ENCODE measurements at places on chromosomes 13 and 19.

- peak; percentile 69 for DNase-seq
Measured at GRCh38 chr19:10935371-10936059, 6.9 kb downstream of the TIMM29 start.

GRCh38 chr19:48970923-48971395 lies 5.8 kb downstream of the FTL start:
- peak; percentile 88 for DNase-seq

- DNase-seq: no peak
Measured at GRCh38 chr13:114100446-114101357, 31.7 kb downstream of the RASA3 start.

DNA sequence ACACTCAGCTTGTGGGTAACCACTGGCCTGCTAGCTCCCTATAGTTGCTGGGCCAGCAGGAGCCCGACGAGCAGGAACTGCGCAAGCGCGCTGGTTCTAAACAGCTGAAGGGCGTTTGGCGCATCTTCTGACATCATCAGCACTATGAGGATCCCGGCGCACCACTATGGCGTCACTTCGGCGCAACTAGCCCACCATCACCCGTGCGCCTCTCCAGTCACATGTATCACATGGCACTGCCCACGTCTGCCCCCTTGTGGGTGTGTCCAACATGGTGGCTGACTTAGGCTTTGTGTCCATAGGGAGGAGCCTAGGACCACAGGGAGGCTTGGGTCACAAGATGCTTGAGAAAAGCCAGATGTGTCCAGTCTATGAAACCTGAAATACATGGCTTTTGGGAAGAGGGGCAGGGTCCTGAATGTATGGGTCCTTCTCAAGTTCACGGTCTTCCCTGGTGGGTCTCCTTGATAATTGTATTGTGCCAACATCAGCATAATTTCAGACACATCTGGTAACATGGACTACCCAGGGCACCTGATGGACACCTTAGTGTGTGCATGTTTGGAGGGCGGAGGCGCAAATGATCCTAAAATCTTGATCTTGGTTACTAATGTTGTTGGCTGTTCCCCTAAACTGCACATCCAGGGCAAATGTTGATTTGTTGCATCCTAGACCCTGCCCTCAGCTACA lies 18.0 kb downstream of the KLK4 start:
- peak; percentile 31 for DNase-seq

GRCh38 chr13:23516190-23516589 lies 54.0 kb upstream of the TNFRSF19 start:
- DNase-seq: peak; percentile 14

GRCh38 chr19:2612619-2613249 lies 89.8 kb downstream of the GNG7 start:
- DNase-seq: no peak

DNA sequence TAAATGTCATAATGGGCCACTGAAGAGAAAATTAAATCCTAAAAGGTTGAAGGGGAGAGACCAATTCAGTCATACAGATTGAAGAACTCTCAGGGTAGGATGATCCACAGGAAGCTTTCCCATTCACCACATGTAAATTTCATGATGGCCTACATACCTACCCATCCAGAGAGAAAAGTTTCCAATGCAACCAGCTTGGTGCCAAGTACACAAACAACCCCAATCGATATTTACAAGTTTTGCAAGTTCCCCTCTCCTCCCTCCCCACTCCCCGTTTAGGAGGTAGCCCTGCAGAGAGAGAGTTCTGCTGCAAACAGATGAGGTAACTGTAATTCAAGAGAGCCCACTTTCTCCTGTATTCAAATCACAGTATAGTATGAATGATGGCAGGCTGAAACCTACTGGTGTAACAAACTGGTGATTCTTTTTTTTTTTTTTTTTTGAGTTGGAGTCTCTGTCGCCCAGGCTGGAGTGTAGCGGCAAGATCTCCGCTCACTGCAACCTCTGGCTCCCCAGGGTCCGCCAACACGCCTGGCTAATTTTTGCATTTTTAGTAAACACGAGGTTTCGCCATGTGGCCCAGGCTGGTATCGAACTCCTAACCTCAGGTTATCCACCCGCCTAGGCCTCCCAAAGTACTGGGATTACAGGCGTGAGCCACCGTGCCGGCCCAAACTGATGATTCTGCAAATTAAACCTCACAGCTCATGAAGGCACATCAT lies 14.4 kb downstream of the FOXO1 start:
- DNase-seq: no peak

GRCh38 chr19:55640043-55640576 lies 692 bp upstream of the ZNF580 start:
- DNase-seq: peak; percentile 77

GRCh38 chr13:46097015-46097414 lies 7.8 kb downstream of the CPB2 start:
- DNase-seq: no peak

DNA sequence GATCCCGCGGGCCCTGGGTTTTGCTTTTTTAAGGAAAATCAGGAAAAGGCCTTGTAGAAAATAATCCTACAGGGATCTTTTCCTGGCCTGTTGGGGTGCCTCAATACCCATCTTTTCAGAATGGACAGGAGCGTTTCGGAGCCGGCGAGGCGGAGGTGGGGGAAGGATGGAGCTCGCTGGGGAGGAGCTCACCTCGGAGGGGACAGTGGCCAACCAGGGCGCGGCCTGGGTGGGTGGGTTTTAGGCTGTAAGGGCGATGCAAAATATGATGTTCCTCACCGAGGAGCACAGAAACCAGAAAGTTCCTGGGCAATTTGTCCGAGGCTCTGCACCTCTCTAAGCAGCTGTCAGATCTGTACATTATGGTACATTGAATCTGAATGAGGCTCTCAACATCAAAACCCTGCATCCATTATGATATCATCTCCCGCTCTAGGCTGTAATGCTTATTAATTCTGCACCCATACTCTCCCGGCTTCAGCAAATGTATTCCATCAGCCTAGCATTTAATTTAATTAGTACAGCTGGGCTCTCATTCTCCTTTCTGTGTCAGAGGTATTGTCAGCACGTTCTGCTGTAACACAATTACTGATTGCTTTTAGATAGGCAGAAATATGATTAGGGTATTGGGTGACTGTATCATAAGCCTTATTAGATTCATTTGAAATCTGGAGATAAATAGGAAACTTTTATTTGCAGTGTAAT lies 90.3 kb upstream of the SOX1 start:
- DNase-seq: no peak

GRCh38 chr19:33460221-33460908 lies 61.2 kb downstream of the PEPD start:
- no peak for DNase-seq

GRCh38 chr19:12272980-12273901 lies 21.4 kb downstream of the ZNF44 start:
- DNase-seq: no peak

DNA sequence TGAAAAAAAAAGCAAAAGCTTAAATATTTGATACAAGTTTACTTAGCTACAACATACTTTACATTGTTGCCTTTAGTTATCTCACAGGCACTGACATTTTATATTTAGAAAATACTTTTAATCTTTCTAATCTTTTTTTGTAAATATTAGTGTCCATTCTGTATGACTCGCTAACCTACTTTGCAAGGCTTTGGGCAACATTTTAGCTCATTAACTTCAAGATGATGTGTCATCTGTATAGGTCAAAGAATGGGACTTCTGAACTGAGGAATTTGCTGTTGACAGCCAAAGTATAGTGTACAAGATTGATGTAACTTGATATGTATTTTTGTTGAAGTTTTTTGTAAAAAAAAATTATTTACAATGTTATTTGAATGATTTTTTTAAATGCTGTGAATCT lies 2.7 kb upstream of the C1QTNF9 start:
- DNase-seq: no peak

- DNase-seq: no peak
Measured at GRCh38 chr13:102172406-102172805, 229.4 kb downstream of the FGF14 start.

- peak; percentile 34 for DNase-seq
Measured at GRCh38 chr13:44257796-44258195, 115.8 kb upstream of the SERP2 start.

- DNase-seq: no peak
Measured at GRCh38 chr13:30065181-30065580, 214.8 kb upstream of the UBL3 start.

GRCh38 chr19:39731685-39732084 lies 6.1 kb downstream of the CLC start:
- no peak for DNase-seq

- no peak for DNase-seq
Measured at GRCh38 chr19:10922638-10923014, 5.8 kb downstream of the YIPF2 start.

DNA sequence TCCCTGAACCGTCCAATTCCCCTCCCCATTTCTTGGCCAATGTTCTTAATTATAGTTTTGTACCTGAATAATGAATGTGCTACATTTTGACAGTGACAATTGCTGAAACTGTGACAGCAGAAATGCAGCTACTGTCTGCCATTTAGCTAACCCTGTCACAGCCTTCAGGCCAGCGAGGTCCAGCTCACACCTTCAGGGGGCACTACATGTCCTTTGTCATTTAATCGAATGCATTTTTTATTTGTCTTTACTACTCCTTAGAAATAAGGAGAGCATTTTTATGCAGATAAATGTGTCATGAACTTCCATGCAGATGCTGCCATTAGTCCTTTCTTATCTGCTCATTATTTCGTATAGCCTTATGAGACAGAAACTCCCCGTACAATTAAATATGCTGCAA lies 159.9 kb downstream of the MZT1 start:
- no peak for DNase-seq

DNA sequence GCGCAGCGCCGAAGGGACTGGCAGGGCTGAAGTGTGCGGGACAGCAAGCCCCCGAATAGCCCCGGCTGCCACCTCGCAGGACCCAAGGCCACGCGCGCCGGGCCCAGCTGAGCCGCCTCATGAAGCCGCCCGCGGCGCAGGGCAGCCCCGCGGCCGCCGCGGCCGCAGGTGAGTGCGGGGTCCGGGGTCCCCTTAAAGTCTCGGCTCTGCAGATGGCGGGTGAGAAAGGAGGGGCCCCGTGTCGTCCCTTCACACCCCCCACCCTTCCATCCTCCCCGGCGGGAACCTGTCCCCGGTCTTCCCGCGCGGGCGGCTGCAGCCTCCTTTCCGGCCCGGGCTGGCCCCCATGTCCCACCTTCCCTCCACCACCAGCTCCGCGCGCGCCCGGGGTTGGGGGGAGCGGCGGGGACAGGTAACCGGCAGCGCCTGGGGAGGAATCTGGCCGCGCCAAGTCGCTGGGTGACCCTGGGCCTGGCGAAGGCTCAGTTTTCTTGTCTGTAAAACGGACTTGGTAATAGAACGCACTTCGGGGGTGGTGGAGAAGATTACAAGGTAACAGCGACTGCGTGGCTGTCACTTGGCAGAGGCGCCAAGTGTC lies 338 bp downstream of the RGCC start:
- DNase-seq: peak; percentile 52

GRCh38 chr19:10420444-10421239 lies at the start of gene PDE4A:
Gene PDE4A, plus strand, starts transcription at chr19:10420538. Its CDS starts 227 bp downstream, at chr19:10420765.
- peak; percentile 57 for DNase-seq

- DNase-seq: no peak
Measured at GRCh38 chr13:98568918-98569317, 8.0 kb downstream of the STK24 start.

DNA sequence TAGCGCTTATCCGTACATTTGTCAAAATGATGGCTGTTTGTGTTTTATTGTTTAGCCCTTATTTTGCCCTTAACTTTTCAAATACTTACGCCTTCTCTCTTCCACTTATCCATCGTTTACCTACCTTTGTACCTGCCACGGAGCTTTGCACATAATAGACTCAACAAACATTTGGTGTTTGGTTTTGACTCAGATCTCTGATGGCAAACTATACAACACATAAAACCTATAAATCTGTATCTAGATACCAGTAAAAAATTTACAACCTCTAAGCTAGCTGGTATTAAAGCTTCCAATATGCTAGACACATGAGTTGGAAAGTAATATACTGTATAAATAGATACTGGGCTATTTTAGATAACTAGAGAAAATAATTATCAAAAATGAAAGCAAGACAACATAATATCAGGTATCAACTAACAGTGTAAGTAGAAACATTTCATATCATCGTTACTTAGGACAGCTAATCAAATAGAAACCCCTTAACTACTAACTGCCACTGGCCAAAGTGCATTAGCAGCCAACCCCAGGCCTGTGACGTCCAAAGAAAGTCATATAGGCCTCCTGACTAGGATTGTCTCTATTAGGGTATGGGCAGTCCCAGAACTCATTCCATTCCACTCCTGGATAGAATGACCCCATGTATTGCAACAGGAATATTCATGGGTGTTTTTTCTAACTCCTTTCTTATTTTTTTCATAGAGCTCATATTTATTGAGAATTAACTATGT lies 53.8 kb downstream of the KCTD12 start:
- no peak for DNase-seq

- DNase-seq: no peak
Measured at GRCh38 chr13:99367663-99368448, 60.7 kb upstream of the GPR183 start.

GRCh38 chr13:99296398-99296797 lies 10.8 kb downstream of the GPR183 start:
- DNase-seq: no peak

DNA sequence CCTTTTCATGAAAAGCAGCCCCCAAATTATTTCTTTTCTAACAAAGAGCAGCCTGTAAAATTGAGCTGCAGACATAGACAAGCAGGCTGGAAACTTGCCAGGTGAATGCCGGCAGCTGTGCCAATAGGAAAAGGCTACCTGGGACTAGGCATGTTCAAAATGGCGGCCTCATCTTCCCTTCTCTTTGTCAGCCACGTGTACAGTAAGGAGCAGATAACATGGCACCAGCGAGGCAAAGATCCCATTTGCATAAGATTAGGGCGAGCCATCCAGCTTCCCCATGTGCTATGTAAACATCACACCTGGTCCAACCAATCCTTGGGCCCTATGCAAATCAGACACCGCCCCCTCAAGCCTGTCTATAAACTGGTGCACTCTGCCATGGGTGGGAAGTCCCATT lies 31.2 kb upstream of the CACNA1A start:
- peak; percentile 20 for DNase-seq

DNA sequence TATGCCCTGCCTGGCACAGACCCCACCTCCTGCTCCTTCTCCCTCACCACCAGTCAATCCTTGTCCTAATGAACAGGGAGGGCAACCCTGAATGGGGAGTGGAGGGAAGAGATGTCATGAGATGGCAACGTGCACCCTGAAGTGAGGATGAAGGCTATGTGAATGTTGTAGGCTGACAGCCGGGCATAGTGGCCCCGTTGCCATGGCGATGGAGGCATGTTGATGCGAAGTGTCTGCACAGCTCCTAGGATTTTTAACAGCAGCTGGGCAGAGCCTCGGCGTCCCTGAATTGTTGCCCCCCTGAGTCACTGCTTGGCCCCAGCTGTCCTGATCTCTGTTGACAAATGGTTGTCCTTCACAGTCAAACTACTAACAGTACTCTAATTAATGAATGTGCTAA lies 4.8 kb upstream of the ALOX5AP start:
- DNase-seq: no peak

DNA sequence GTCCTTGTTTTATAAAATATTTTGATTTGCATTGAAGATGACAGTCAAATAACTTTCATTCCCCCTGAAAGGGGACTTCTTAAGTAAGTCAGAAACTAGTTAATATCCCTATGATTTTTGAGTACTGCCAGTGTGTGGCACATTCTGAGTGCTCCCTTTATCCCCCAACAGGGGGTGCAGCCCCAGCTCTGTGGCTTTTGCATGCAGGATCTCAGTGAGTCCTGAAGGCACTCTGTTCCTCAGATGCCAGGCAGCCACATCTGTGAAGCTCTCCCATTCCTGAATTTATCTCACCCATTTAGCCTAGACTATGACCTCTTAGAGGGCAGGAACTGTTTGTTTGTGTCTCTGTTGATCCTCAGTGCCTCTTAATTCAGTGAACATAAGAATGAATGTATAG lies 123.1 kb downstream of the CDK8 start:
- DNase-seq: peak; percentile 75
